ACHN (cell line): ENCODE measurements at places on chromosomes 12 and 14.

- no peak for DNase-seq
Measured at GRCh38 chr14:79011920-79012204, 841.7 kb downstream of the NRXN3 start.

GRCh38 chr12:58443981-58444371 is 476.3 kb downstream of the LRIG3 start:
- no peak for DNase-seq

- DNase-seq = no peak
Measured at GRCh38 chr12:117134721-117135120, 35.5 kb upstream of the TESC start.

DNA sequence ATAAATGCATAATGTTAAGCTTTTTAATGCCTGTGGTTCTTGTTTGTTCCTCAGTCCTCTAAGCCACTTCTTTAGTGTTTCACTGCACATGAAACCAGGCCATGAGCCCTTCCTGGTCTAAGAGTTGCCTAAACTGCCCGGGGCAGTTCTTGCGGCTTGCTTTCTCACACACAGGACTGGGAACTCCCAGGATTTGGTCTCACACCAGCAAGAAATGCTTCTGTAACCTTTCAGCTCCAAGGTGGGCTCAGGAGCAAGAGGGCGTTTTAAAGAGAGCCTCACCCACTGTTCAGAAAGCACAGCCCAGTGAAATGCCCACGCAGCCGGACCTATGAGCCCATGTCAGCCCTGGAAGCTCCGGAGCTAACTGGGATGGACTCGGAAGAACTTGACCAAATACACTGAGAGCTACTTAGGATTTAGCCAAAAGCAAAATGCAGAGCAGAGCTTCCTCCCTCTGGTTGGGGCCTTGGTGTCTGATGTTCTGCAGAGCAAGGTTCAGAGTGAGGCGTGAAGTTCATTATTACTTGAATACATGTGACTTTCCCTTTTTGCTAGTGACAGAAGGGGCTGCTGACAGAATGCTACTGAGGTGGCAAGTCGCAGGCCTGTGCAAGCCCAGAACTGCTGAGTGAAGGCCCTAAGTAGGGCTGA is 23.4 kb downstream of the SLC25A29 start:
- DNase-seq = no peak

DNA sequence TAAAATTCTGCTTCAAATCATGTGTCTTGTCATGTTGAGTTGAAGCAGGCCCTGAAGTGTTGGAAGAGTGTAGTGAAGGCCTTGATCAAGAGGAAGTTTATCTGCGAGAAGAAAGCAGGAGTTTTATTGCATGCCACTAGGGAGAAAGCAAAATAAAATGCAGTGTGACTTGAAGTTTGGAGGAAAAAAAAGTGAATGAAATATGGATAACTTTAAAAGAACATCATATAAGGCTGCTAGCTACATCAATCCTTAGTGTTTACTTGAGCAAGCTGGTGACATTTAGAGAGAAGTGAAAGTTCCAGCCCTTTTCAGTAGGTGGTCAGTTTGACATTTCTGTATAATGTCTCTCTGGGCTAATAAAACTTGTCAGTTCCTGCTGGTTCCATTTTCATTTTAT is 841.1 kb downstream of the TMTC2 start:
- no peak for DNase-seq

- DNase-seq = peak; percentile 52
Measured at GRCh38 chr12:45893240-45893639, 97.1 kb downstream of the SCAF11 start.

GRCh38 chr12:92029136-92029535 is 116.5 kb downstream of the BTG1 start:
- no peak for DNase-seq

DNA sequence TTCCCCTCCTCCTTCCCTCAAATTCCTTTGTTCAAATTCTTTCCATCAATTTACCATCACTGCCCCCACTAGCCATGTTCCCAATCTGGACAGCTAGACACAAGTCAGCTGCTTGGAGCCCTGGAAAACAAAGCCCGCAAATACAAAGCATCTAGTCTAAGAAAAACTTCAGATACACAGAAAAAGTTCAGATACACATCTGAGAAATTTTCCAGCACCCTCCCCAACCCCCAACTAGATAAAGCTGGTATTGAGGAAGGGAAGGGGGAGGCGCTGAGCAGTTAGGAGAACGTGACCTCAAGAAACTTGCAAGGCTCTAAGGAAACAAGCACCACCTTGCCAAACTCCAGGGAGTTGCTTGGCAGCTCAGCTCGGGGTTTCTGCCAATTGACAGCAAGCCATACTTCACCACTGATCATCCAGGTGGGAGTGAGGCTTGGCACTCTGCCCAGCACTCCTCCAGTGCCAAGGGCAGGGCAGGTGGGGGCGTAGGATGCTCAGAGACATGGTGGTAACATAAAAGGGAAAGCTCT is 5.1 kb upstream of the CNIH1 start:
- no peak for DNase-seq

- no peak for DNase-seq
Measured at GRCh38 chr14:54767139-54767431, 135.5 kb downstream of the GCH1 start.

DNA sequence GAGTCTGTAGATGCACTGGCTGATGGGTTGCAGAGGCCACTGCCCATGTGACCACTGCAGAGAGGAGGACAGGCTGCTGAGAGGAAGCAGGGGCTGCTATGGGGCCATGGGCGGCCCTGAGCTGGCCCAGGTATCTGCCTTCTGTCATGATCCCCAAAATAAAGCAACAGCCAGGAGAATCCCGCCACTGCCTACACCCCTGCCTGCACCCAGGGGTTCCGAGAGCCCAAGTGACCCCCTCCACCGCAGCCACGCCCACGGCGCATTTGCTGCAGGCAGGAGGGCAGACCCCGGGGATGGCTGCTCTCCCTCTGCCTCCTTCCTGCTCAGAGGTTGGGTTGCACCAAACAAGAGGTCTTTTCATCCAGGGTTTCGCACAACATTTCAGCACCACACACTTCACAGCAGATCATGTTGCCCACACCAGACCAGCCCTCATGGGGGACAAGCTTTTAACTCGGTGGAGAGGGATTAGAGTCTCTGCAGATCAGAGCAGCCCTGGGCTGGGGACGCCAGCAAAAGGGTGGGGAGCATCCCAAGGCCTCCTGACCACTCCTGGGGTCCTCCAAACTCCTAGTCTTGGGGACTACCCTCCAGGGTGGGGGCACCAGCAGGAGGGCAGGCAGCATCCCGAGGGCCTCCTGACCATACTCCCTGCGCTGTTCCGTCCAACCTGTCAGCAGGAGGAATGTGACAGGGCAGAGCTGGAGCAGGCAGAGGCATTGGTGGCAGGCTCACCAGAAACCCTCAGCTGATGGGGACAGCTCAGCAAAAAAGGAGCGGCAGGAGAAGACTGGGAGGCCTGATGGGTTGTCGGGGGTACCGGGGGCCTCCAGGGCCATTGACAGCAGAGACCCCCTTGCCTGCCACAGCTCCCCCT is 14.1 kb downstream of the CCDC85C start:
- DNase-seq = no peak

DNA sequence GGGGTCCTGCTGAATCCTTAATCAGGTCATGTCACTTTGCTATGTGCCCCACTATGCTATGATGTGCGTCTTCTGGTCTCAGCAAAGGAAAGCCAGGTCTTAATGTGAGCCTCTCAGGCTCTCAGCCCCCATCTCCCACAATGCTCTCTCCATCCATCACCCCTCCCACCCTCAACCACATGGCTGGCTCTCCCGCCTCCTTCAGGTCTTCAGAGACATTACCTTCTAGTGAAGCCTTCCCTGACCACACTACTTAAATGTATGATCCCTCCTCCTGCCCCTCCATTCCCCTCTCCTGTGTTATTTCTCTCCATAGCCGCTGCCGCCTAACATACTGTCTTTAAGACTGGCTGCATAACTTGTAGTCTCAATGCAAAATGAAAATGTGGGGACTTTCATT is 50.5 kb downstream of the KRT80 start:
- DNase-seq = no peak

- peak; percentile 20 for DNase-seq
Measured at GRCh38 chr12:107207931-107208525, 114.7 kb upstream of the CRY1 start.

GRCh38 chr14:52951681-52952554 is 1.1 kb upstream of the FERMT2 start:
- DNase-seq = peak; percentile 71

DNA sequence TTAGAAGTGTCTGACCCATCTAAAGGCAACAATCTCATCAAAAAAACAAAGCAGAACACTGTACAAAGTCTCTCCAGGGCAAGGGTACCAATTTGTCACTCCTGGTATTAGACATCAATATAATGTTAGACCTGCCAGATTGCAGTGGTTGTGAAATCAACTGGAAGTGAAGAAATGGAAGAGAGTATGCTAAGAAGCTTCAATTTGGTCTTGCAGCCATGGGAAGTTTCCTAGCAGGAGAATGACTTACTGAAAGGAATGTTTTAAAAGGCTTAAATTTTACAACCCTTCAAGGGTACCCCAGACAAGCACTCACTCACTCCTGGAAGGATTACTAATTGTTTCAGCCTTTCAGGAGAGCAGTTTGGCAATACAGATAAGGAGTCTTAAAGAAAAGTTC is 18.9 kb downstream of the LLPH start:
- DNase-seq = no peak

DNA sequence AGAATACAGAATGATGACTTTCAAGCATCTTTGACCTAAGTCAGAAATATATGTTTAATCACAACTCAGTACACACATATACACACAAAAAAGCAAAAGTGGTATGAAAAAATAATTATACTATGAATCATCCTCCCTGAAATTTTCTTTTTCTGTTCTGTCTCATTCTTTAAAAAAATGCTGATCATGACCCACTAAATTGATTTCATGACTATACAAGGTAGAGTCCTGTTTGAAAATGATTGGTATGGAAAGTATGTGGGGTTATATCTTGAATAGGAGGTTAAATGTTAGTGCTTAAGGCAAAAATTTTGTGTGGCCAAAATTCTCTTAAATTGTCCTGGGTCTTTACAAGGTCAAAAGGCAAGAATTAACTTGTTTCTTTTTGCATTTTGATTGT is 80.4 kb downstream of the SUDS3 start:
- no peak for DNase-seq
